ENCODE measurements at places on chromosomes 12 and 14. TPM values are rescaled to one million over a fixed set of nuclear protein-coding genes. Genes with fewer than 3 reads are reported as not detected.

DNA sequence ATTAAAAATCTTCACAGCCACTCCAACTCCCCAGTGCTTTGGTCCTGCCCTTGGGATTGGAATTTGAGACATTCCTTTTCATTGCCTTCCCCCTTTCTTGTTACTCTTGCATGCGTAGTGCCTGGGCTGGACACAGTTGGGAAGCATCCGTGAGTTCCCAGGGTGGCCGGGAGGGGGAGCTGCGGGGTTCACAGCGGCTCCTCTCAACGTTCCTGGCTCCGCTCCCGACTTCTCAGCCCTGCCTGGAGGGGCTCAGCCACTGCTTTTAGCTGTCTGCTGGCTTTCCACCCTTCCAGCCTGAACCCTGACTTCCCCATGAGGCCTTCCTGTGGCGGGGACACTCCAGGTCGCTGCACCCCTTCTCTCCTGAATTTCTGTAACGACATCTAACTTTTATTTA lies 3.2 kb downstream of the TEX52 start:
- DNase-seq = peak; percentile 28

- peak; percentile 28 for DNase-seq
Measured at GRCh38 chr14:101953151-101953550, 11.2 kb upstream of the DYNC1H1 start.

- DNase-seq = no peak
Measured at GRCh38 chr14:88463318-88463717, 77.9 kb downstream of the SPATA7 start.

DNA sequence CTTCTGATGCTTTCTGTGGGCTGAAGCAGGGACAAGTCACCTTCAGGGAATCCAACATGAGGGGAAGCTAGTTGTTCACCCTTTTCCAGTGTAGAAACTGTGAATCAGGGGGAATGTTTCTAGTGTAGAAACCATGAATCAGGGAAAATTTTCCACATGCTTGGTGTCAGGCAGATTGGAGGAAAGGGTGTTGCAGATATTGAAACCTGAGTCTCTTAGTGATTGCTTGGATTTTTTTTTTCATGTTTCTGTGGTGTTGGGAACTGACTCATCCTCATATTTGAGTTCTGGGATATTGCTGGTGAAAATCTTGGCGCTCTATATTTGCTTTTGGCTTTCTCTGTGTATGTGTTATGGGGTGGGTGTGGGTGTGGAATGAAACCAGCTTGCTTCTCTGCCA lies 144.5 kb upstream of the FBXO33 start:
- DNase-seq = no peak

- no peak for DNase-seq
Measured at GRCh38 chr12:91663744-91664143, 481.1 kb upstream of the DCN start.

DNA sequence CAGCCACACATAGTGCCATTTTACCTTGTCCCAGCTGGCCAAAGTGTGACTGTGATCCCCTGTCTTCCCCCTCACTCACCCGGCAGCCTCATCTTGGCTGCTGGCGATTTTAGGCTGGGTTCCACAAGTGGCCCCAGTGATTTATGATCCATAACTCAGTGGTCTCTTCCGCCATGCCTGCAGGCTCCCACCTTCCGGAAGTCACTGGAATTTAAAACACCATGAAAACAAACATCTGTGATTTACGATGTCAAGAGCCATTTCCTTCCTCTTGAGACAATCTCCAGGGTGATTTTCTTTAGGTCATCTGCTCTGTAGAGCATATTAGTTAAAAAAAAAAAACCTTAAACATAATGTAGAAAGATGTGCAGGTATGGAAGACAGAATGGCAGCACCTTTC lies 282.3 kb downstream of the CACNA1C start:
- DNase-seq = no peak

DNA sequence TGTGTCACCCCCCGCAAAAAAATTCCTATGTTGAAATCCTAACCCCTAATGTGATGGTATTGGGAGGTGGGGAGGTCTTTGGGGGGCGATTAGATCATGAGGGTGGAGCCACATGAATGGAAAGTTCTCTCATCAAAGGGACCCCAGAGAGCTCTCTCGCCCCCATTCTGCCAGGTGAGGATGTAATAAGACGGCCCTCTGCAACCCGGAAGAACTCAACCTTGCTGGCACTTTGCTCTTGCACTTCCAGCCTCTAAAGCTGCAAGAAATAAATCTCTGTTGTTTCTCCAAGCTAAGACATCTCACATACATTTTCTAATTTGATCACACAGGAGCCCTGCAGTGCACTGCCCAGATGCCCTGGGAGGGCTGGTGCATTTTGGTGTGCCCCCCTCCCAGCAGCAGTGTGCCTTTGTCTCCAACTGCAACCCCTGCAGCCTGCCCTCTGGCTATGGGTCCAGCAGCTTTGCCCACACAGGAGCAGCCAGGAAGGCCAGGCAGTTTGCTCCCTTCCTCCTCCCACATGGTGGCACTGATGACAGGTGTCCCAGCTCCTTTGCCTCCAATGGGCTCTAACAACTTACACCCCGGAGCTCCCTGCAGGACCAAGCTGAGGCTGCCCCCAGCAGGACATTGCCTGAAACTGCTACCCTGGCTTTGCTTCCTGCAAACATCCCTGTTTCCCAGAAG lies 59.3 kb downstream of the C14orf132 start:
- peak; percentile 3 for DNase-seq

DNA sequence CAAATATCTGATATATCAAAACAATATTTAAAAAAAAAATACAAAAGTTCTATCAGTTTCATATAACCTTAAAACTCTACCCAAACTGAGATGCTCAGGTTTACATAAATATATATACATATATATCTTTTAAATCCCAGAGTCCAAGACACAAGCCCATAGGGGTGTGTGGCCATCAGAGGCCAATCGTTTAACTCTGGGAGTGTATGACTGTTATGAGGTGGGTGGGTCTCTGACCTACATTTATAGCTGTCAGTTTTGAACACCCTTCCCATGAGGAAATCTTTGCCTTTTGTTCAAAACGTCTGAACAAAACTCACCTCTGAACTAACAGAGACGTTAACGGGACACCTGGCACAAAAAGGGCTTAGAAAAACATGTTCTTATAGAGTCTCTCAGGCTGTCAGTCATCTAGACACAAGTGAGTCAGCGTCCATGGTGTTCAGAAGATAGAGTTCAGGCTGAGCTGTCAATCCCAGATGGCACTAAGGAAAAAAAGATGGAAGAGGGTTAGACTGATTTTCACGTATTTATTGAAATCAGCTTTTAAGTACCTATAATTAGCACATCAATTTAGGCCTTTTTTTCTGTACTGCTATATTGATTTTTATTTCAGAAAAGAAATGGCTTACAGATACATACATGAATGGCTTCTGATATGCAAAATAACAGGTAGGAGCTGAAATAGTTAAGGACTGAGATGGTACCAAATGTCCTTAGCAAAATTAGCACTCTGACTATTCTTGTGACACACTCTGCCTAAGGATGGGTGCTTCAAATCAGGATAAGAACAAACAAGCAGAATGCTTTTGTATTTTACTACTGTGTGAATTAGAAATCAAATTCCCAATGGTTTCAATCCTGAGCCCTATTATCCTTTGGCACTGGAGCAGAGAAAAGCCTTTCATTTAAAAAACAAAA lies 29.2 kb downstream of the HIGD1C start:
- DNase-seq = no peak

GRCh38 chr12:116397148-116397547 lies 119.7 kb upstream of the MED13L start:
- DNase-seq = no peak

- no peak for DNase-seq
Measured at GRCh38 chr12:64877363-64878004, 53.0 kb downstream of the TBC1D30 start.

DNA sequence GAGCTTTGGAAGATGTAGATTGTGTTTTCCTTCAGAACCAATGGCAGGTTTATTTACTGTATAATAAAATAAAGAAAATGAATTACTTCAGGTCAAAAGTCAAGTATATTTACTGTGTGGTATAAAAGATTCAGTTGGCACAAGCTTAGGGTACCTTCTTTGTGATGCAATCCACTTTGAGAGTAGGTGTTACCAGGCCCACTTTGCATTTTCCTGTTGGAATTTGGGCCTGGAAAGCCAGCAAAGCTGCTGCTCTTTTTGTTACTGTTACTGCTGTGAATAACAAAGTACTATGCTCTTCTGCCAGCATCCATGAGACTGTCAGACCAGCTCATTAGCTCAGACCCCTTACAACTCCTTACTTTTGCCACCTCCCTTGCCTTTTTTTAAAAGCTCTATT lies 649.0 kb upstream of the SEL1L start:
- DNase-seq = no peak

DNA sequence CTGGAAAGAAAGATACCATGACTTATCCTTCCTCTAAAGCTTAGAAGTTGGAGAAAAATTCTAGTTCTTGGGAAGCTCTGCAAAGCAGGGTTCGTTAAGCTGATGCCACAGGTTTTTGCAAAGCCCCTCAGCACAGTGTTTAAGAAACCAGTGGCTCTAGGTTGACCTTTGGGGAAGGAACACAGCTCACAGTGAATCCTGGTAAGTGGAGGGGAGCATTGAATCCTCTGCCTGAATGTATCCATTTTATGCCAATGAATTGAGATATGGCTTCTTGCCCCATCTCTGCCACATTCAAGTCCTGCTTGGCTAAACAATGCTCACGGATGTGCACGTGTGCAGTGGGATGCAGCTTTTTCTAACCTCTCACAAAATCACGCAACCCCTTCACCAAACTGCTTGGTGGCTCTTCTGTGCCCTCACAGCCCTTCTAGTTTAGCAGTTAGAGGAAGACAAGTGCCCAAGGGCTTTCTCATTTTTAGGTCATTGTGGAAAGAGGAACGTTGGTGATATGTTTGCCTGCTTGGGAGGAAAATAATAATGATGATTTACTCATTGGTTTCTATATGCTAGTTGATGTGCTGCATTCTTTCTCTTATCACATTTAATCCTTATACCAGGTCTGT lies 111.3 kb downstream of the DAD1 start:
- no peak for DNase-seq

DNA sequence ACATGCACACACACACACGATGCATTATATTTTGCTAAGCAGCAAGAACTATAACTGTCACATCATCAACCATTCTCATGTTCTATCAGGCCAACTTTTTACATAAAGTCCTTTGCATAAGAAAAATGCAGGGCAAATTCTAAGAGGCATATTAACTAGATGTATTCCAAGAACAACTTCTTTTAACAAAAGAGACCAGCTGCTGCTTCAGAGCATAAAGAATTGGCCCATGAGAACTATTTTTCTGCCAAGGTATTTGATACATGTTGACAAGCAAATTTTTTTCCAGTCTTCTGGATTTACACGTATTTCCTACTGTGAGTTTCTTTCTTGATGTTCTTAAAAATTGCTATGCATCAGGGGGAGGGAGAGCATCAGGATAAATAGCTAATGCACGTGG lies 27.2 kb downstream of the GLT8D2 start:
- no peak for DNase-seq

DNA sequence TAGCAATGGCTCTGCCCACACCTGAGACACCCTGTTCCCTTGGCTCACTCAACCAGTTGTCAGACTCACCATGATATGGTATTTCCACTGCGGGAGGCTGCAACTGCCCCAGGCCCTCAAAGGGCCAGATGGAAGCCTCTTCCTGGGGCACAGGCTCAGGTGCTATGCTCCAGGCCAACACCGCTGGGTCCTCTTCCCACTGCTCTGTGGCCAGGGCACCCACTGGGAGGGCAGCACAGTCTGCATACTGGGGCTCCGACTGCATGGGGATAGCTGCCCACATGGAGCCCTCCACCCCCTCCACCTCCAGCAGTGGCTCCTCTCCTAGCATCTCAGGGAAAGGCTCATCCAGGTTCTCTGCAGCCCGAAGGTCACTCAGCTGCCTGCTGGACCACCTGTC lies 3.7 kb downstream of the ANGEL1 start:
- no peak for DNase-seq

Gene RNASE2
- total RNA-seq = not detected

Gene DPPA3
- not detected for total RNA-seq

Gene MARCHF9
- total RNA-seq = 7.4 TPM

Gene SCN8A
- total RNA-seq = 0.28 TPM

Gene SERPINA3
- 25.9 TPM for total RNA-seq

Gene PLEKHA5
- total RNA-seq = 59.4 TPM

Gene CELA1
- not detected for total RNA-seq

Gene KRT76
- total RNA-seq = not detected

Gene PPHLN1
- total RNA-seq = 66.1 TPM

Gene CFAP54
- 0.80 TPM for total RNA-seq

Gene COX8C
- total RNA-seq = not detected

Gene ARHGEF25
- 7.4 TPM for total RNA-seq
